NCI-H2227 treated with DMSO at 0.1 percent for 48 hours (cell line): ENCODE measurements at places on chromosomes 1 and 21.

DNA sequence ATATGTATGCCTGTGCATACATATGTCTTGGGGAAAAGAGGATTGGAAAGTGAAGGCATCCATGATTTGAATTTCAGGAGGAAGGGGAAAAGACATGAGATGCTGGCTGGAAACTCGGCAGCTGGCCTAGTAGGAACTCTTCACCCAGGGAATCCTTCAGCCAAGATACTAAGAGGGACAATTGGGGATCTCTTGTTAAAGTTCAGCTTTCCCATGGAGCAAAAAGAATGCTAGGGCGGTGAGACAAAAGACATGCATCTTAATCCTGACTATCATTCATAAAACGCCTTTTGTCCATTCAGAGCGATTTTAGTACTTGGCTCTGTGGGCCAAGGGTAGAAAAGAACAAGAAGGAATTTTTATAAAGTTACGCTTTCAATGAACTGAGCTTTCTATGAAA is 20.5 kb downstream of the PDPN start:
- DNase-seq: no peak

GRCh38 chr1:212413902-212414327 is 771 bp downstream of the PACC1 start:
- peak; percentile 20 for DNase-seq

DNA sequence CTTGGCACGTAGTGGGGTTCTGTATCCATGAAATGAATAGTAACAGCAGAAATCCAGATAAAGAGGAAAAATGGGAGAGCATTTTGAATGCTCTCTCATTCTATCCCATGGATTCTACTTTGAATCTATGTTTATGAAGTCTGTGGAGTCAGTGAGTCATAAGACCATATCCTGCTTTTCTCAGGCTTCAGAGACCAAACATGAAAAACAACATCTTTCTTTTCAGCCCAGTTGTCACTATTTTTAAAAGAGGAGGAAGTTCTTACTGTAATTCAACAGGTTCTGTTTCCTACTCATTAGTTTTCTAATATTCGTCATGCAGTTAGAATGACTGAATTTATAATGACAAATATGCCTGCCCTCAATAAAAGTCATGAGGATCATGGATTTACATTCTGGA is 39.4 kb upstream of the CD55 start:
- no peak for DNase-seq

DNA sequence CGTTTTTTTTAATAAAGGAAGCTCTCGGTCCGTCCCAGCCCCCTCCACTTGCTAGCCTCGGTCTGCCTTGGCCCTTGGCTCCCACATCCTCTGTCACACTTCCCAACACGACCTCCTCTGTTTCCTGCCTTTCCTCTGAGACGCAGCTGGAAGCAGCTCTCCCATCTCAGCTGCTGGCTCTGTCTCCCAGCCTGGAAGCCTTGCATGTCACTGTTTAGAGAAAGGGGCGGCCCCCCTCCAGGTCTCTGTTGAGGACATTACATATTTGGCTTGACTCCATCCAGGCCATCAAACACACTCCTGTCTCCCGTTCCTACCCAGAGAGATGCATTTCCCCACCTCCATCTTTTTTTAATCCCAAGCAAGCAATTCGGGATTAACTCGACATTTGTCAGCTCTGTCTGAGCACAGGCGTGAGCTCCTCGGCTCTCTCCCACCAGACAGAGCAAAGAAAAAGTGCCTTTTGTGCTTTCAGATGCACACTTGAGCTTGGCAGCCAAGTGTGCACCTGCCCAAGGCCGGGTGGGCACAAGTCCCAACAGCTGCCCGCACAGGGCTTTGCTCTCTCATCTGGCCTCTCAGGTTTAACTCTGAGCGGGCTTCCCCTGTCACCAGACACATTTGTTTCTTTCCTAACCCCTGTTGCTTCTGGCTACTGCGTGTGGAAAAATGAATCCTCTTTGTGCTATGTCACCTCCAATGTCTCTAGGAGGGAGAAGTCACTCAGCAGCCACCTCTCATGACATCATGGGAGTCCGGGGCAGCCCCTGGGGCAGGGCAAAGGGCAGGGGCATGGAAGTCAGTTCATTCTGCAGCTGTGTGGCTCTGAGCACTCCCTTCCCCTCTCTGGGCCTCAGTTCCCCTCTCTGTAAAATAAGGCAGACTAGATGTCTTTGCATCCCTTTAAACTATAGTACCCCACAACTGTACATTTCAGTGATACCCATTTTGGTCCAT is 108.3 kb downstream of the KCND3 start:
- DNase-seq: no peak

GRCh38 chr1:214546886-214547641 is 4.3 kb downstream of the PTPN14 start:
- DNase-seq: no peak

DNA sequence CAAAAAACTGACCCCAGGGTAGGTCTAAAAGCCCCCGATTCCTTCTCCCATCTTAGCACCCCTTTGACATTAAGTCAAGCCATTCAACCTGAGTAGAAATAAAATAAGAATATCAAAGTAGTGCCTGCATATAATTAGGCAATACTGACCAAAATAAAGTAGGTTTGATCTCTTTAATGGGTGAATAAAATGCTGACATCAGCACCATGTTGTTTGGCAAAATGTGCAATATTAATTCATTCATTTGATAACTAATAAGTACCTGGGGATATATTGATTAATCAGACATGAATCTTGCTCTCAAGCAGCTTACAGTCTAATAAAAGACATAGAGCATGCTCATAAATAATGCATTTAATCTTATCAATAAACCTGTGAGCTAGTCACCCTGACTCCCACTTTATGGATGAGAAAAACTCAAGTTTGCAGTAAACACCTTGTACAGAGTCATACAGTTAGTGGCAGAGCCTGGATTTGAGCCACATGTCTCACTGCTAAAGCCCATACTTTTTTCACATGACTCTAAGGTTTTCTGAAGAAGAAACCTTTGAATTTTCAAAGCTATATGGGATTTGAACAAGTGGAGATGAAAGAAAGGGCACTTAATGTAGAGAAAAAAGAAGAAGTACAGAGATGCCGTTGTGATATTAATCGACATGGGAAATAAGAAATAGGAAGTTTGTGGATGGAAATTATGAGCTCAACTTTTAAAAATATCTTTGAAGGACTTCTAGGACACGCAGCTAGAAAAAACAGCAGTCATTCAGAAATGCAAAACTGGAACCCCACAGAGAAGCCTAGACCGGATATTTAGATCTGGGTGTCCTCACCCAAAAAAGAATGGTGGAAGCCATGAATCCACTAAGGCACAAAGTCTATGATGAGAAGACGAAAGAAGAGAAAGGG is 183.9 kb downstream of the TOMM20 start:
- DNase-seq: no peak

GRCh38 chr1:65258106-65258505 is 51.2 kb upstream of the DNAJC6 start:
- no peak for DNase-seq

- no peak for DNase-seq
These were observed 25.1 kb downstream of the RRP1 start for GRCh38 chr21:43814215-43815106.

- no peak for DNase-seq
These were observed 7.1 kb downstream of the BECN2 start for GRCh38 chr1:241964550-241965282.

DNA sequence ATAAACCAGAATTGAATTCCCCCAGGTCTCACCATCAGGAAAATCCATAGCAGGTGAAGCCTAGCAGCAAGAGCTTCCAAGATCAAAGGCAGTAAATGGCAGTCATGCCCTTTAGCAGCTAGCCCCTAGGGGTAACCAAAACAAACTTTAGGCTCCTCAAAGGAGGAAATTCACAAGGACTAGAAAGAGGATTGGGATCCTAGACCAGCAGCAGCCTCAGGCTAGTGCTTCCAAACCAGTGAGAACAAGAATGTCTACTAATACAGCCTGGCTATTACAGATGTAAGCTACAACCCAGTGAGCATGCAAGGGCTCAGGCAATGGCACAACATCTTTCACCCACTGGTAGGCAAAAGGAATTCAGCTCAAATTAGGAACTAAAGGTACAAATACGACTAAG is 11.1 kb upstream of the RIMKLA start:
- no peak for DNase-seq

GRCh38 chr1:112927462-112927990 is 28.5 kb downstream of the SLC16A1 start:
- no peak for DNase-seq

DNA sequence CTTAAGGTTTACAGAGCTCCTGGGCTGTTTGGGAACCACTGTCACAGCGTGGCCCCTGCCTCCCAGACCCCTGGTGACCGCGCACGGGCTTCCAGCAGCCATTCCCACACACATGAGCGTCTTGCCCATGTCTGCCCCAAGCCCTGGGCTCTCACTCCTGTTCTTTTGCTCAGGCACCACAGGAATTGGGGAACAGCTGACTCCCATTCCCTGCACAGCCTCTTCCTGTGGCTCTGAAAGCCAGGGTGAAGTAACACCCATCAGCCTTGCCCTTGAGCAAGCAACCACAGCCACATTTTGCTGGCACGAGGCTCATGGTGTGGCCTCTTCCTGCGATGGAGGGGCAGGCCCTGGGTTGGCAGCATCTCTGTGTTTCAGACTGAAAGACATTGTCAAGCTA is 14.3 kb upstream of the GPR157 start:
- DNase-seq: no peak

GRCh38 chr21:28737674-28738419 is 254.8 kb downstream of the LTN1 start:
- no peak for DNase-seq

DNA sequence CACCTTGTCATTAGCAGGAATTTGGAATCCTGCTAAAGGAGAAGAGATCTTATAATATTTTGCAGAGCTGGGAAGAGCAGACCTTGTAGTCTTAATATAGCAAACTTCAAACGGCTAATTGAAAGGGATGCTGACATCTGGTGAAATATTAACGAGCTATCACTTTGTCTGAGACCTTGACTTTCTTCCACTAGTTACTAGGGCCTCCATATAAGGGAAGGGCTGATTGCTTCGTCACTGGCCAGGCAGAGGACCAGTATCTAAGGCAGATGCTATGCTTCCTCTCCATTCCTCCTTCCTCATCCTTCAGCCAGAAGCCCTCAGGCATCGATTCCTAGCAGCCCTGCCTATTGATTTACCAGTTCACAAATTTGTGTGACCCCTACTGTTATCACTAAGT is 6.0 kb upstream of the VTCN1 start:
- no peak for DNase-seq

DNA sequence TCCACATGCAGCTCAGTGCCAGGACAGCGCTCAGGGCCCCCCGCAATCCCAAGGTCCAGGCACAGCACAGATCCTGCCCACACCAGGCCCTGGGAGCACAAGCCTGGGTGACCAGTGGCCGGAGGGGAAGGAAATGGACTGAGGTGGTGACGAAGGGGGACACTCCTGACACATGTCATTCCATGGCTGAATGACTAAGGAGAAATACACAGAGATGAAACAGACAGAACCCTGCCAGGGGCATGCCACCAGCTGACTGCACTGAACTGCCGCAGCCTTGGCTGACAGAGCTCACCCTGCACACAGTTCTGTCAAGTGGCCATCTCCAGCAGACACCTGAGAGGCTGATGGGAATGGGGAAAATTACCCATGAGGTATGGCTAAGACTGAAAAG is 56.1 kb downstream of the HSF2BP start:
- no peak for DNase-seq

DNA sequence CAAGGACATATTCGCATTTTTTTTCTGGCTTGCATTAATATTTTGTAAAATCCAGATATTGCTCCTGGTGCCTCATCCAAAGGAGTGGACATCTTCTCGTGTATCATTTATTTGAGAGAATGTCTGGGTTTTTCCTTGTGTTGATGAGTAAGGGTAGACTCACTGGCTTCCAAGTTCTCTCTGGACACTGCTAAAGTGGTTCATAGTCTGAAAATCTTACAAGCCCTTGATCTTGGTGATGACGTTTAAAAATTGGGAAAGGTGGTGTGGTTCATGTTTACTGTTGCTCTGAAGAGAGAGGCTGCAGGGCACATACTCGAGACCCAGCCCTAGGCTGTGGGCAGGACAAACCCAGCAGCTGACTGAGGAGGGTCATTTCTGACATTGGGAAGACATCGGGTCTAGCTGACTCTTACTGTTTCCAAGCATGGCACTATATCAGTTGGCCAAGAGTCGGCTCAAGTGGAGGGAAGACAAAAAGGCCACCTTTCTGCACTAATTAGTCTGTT is 296.2 kb downstream of the LMX1A start:
- DNase-seq: no peak

GRCh38 chr1:244869364-244869827 is 5.1 kb upstream of the HNRNPU start:
- no peak for DNase-seq

DNA sequence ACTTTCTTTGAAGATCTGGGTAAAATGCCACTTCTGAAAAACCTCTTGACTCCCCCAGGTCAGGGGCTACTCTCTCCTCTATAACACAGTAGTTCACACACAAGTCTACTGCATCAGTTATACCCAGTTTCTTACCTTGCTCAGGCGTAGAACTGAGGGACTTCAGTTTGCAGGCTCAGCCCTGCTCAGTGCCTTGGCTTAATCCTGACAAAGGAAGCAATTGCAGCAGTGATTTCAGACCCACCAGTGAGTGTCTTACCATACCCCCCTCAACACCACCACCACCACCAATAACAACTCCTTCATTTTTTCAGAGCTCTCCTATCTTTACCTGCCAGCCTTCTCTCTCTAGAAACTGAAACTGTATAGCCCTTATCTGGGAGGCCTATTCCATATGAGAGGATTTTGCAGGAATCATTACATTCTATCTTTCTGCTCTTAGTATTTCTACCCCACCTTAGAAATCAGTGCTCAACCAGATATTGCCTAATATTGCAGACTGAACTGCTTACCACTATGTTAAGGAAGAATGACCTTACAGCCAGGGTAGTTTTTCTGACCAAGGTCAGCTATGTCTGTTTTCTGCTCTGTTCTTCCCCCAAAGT is 105.5 kb upstream of the S1PR1 start:
- no peak for DNase-seq

GRCh38 chr1:95954585-95954984 is 720.6 kb downstream of the RWDD3 start:
- DNase-seq: peak; percentile 48

DNA sequence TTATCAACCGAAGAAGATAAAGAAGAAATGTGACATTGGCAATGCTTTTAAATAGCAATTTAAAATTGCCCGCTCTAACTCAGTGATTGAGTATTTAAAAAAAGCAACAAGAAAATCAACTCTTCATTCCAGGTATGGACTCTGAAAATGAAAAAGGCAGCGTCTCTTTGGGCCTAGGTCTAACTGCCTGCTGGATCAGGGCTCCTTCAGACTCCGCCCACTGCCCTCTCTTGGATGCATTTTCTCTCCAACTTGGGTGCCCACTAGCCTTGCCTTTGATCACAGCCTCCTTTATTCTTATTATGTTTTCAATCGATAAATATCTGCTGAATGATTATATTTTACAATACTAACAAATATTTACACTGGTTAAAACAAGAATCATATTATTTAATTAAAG is 268.9 kb downstream of the MRPL39 start:
- no peak for DNase-seq
